ENCODE measurements at places on chromosomes 2 and 18.

DNA sequence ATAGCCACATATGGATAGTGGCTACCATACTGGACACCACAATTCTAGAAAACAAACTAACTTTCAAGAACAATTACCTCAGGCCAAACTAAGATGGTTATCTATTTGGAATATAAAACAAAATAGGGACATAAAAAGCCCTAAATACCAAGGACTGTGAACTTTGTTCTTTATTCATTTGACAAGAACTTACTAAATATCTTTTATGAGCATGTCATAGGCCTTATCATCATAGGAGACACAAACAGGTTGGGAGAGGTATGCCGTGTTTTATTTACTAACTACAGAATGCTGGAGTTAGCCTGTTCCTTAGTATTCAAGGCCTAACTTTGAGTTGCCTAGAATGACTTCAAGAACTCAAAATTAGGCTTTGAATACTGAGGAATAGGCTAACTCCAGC is 32.1 kb downstream of the CCDC93 start:
- DNase-seq, result no peak

- no peak for DNase-seq
These were observed 89.9 kb downstream of the LYPD6 start for GRCh38 chr2:149420053-149420963.

DNA sequence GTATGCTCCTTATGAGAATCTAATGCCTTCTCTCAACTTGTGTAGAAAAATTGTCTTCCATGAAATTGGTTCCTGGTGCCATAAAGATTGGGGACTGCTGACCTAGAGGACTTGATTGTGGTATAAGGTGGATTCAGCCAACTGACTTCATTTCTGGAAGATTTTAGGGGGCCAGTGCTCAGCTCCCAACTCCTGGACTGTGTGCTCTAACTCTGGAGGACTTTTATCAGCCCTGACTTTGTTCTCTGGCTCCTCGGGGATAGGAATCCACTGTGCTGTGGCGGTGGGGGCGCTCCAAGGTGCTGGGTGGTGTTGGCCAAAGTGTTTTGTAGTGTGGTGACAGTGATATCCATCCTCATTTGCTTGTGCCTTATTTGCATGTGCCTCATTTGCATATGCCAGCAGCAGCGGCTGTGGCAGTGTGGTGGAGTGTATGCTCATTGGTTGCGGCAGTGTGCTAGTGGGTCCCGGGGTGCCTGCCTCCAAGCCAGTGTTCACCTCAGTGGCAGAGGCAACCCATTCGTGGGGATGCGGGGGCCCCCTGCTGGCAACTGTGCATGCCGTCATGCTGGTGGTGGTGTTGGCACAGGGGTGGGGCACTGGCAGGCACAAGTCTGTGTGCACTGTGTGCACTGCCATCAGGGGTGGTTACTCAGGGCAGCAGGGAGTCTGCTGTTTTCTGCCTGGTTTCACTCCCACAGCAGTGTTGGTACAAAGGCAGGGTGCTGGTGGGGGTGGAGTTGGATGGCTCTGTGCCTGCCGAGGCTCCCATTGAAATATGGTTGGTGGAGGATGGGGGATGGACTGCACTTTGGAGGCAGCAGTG is 19.6 kb downstream of the EHBP1 start:
- peak; percentile 24 for DNase-seq

GRCh38 chr2:173898996-173899395 is 66.2 kb downstream of the SP3 start:
- no peak for DNase-seq

DNA sequence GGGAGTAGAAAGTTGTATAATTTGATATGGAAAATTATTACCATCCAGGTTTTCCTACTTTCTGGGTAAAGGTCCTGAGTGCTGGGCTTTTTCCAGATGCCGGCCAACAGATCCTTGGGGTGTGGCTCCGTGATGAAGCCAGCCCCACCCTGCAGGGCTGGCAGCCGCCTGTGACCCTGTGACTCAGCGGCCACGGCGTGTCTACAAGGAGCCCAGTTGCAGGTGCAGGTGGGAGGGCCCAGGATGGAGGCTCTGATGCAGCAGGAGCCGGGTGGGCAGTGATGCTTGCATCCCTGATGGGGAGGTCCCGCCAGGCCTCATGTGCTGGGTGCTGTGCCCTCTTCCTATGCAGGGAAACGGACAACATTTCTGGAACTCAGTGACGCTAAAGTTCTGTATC is 96.0 kb upstream of the ALKAL2 start:
- DNase-seq, result no peak

GRCh38 chr2:109239720-109240119 is 110.7 kb downstream of the SH3RF3 start:
- DNase-seq, result no peak

DNA sequence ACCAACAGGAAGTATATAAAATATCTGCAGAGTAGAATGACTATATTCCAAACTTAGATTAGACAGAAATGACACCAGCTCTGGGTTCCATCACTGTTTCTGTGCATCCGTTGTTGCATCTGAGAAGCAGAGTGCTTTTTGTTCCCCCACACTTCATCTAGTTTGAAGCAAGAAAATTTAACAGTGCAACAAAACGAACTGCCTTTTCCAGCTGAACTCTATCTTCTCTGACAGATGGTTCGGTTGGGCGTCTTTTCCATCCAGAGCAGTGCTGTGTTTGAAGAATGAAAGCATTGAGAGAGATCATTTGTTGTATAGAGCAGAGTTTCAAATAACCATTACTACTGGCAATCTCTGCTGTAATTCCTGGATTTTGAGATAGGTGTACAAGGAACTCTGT is 757.5 kb downstream of the DPP10 start:
- DNase-seq, result no peak
